ENCODE measurements at places on chromosomes 6 and 20. TPM values are rescaled to one million over a fixed set of nuclear protein-coding genes. Genes with fewer than 3 reads are reported as not detected.

GRCh38 chr6:107657755-107658461 is 166.2 kb downstream of the SCML4 start:
- H3K36me3 ChIP-seq, result no peaks in the 10 kb centered on the region
- peaks cover 19% of the 10 kb centered on the region for H3K4me1 ChIP-seq
- H3K27me3 ChIP-seq, result no peaks in the 10 kb centered on the region
- peak overlapping the region; percentile 25 for H3K27ac ChIP-seq
- peak; percentile 79 for DNase-seq
- H3K4me3 ChIP-seq, result no peak overlapping the region

DNA sequence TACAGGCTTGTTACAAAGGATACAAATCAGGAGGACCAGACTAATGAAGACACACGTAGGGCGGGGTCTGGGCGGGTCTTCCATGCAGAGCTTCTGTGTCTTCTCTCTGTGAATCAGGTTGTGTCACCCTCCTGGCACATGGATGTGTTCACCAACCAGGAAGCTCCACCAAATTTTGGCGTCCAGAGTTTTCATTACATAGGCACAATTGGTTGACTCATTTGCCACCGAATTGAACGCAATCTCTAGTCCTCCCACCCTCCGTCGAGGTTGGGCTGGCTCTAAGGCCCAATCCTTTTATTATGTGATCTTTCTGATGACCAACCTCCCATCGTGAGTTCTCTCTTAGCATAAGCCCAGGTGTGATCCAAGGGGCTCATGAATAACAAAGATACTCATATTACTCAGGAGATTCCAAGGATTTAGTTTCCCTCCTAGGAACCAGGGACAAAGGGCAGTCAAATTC is 36.3 kb upstream of the DDR1 start:
- no peak for DNase-seq
- no peaks in the 10 kb centered on the region for H3K36me3 ChIP-seq
- H3K4me1 ChIP-seq, result peaks cover 8% of the 10 kb centered on the region
- H3K27ac ChIP-seq, result no peak overlapping the region

- no peak for DNase-seq
- H3K4me3 ChIP-seq, result no peak overlapping the region
Measured at GRCh38 chr20:61439251-61439650, 187.2 kb downstream of the CDH4 start.

GRCh38 chr6:67231092-67231491 is 1404.0 kb upstream of the ADGRB3 start:
- no peak overlapping the region for H3K4me3 ChIP-seq
- DNase-seq, result no peak
- H3K4me1 ChIP-seq, result no peaks in the 10 kb centered on the region
- H3K27ac ChIP-seq, result no peak overlapping the region

GRCh38 chr6:82080767-82081166 is 166.8 kb downstream of the IBTK start:
- H3K27me3 ChIP-seq, result no peaks in the 10 kb centered on the region
- H3K27ac ChIP-seq, result no peak overlapping the region
- DNase-seq, result no peak
- no peak overlapping the region for H3K4me3 ChIP-seq

Gene SYNCRIP
- 88.3 TPM for total RNA-seq

GRCh38 chr6:108714766-108715414 is 133.3 kb upstream of the ARMC2 start:
- no peaks in the 10 kb centered on the region for H3K36me3 ChIP-seq
- no peak for DNase-seq
- no peak overlapping the region for H3K4me3 ChIP-seq
- H3K4me1 ChIP-seq, result peaks cover 27% of the 10 kb centered on the region
- no peaks in the 10 kb centered on the region for H3K27me3 ChIP-seq
- peak overlapping the region; percentile 36 for H3K27ac ChIP-seq

DNA sequence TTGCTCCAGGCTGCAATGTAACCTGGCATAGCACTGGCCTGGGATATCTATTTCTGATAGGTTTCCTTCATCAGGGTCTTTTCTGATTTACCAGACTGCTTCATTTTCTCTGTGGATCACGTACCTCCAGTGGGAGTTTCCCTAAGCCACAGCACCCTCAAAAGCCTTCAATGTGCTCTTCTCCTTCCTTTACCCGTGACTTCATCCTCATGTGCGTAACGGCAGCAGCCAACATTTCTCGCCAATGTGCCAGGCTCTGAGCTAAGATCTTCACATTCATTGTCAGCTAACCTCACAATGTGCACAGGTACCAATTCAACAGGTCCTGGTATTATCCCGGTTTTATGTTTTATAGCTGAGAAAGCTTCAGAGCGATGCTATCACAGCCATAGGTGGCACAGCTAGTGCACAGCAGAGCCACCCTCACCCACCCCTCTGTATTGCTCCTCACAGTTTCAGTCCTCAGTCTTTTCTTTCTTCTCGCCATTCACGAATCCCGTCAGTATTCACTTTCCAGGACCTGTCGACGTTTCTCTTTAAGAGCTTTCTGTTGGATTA is 58.2 kb downstream of the TNFAIP3 start:
- DNase-seq, result no peak
- no peak overlapping the region for H3K4me3 ChIP-seq
- no peak overlapping the region for H3K27ac ChIP-seq
- H3K27me3 ChIP-seq, result no peaks in the 10 kb centered on the region
- H3K4me1 ChIP-seq, result peaks cover 13% of the 10 kb centered on the region
- H3K36me3 ChIP-seq, result no peaks in the 10 kb centered on the region

Gene PDE10A
- total RNA-seq, result 6.0 TPM

Gene RIMS4
- 3.2 TPM for total RNA-seq

Gene ULBP3
- 3.8 TPM for total RNA-seq

- H3K27ac ChIP-seq, result no peak overlapping the region
- H3K4me3 ChIP-seq, result no peak overlapping the region
- DNase-seq, result no peak
- no peaks in the 10 kb centered on the region for H3K27me3 ChIP-seq
- H3K36me3 ChIP-seq, result peaks cover 20% of the 10 kb centered on the region
Measured at GRCh38 chr6:127971945-127972391, 71.1 kb upstream of the THEMIS start.

Gene HLA-DQA1
- total RNA-seq, result 111 TPM

Gene RNF8
- 17.6 TPM for total RNA-seq

Gene ZNF334
- total RNA-seq, result 3.0 TPM

GRCh38 chr20:6007529-6008103 is 46.2 kb downstream of the LRRN4 start:
- H3K36me3 ChIP-seq, result peaks cover 29% of the 10 kb centered on the region
- peak overlapping the region; percentile 78 for H3K4me3 ChIP-seq
- no peaks in the 10 kb centered on the region for H3K27me3 ChIP-seq
- H3K4me1 ChIP-seq, result peaks cover 32% of the 10 kb centered on the region
- H3K27ac ChIP-seq, result peak overlapping the region; percentile 82

Gene RAET1L
- not detected for total RNA-seq

DNA sequence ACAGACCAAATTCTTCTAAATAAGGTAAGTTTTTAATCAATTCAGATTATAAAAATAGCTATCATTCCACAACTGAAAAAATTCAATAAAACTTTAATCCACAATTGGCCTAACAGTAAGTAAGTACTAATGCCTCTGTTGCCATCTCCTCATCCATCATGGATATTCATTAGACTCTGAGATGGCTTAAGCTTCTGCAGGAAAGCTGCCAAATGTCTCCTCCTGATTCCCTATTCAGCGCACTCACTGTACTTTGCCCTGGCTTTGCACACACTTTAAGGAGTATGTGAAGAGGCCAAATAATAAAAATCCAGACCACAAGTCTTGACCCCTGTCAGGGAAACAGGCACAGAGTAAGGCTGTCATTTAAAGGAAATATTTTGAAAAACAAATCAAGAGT is 23.6 kb downstream of the PGM3 start:
- H3K36me3 ChIP-seq, result peaks cover 99% of the 10 kb centered on the region
- no peak overlapping the region for H3K4me3 ChIP-seq
- no peak for DNase-seq
- H3K27ac ChIP-seq, result no peak overlapping the region
- no peaks in the 10 kb centered on the region for H3K4me1 ChIP-seq

DNA sequence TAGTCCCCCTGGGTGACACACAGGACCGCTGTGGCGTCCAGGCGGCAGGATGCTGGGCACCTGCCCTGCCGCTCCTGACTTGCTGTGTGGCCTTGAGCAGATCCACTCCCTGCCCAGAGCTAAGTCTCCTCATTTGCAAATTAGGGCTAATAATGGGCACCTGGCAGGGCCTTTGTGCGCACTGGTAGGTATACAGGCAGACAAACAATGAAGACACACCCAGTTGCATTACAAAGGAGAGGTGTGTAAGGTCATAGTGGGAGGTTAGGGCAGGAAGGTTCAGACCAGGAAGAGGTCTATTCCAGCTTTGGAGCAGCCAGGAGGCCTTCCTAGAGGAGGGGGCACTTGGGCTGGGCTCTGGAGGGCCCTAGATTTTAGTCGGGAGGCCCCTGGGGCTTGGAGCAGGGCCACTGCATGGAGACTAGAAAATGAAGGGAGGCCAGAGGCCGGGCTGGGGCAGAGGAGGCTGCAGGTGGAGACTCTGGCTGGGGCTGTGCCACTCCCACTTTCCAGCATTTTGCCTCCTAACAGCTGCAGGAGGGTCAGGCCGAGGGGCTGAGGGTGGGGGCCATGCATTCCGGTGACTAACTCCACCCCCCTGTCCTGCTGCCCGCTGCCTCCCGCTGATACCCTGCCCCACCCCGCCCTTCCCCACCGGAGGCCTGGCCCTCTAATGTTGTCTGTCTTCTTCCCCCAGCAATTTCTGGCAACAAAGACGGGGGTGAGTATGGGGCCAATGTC is 28.5 kb downstream of the MYH7B start:
- H3K27ac ChIP-seq, result no peak overlapping the region
- DNase-seq, result no peak
- no peaks in the 10 kb centered on the region for H3K4me1 ChIP-seq
- peaks cover 20% of the 10 kb centered on the region for H3K27me3 ChIP-seq
- no peaks in the 10 kb centered on the region for H3K36me3 ChIP-seq

Gene TAAR6
- not detected for total RNA-seq

DNA sequence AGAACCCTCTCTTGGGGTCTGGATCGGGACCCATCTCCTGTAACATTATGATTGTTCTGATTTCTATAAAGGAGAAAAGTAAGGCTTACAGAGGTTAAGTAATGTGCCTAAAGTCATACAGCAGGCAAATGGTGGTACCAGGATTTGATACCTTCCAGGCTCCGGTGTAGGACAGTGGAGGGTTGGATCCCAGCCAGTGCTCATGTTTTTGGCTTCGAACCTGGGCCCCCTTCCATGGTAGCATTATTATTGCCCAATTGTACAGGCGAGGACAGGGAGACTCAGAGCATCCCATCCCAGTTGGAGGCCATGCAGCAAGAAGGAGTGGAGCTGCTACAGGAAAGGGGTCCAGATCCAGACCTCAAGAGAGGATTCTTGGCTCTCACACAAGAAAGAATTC is 202.7 kb downstream of the TFAP2C start:
- no peak overlapping the region for H3K27ac ChIP-seq
- H3K36me3 ChIP-seq, result no peaks in the 10 kb centered on the region
- no peaks in the 10 kb centered on the region for H3K4me1 ChIP-seq

- DNase-seq, result peak; percentile 72
- no peaks in the 10 kb centered on the region for H3K27me3 ChIP-seq
- H3K36me3 ChIP-seq, result no peaks in the 10 kb centered on the region
- H3K4me3 ChIP-seq, result no peak overlapping the region
Measured at GRCh38 chr20:50724851-50725723, 6.3 kb upstream of the PARD6B start.

Gene TFAP2B
- total RNA-seq, result not detected

DNA sequence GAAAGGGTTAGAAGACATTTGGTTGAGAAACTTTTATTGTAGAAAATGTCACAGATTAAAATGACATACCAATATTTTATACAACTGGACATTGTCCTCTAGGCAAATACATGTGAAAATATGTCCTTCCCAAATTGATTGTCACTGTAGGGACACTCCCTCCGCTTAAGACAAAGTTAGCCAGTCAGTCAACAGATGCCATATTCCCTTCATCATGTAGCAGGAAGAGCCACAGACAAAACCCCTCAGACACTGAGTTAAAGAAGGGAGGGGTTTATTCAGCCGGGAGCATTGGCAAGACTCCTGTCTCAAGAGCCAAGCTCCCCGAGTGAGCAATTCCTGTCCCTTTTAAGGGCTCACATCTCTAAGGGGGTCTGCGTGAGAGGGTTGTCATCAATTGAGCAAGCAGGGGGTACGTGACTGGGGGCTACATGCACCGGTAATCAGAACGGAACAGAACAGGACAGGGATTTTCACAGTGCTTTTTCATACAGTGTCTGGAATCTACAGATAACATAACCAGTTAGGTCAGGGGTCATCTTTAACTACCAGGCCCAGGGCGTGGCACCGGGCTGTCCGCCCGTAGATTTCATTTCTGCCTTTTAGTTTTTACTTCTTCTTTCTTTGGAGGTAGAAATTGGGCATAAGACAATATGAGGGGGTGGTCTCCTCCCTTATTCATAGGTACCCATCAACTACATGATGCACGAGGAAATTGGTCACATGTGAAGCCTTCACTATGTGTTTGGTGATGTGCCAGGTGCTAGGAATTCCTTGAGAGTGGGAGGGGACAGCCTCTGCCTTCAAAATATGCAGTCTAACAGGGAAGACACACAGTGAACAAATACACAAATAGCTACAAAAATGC is 155.7 kb upstream of the CDYL start:
- DNase-seq, result no peak
- H3K27ac ChIP-seq, result no peak overlapping the region
- H3K4me3 ChIP-seq, result no peak overlapping the region
- H3K36me3 ChIP-seq, result no peaks in the 10 kb centered on the region
- no peaks in the 10 kb centered on the region for H3K4me1 ChIP-seq

- no peaks in the 10 kb centered on the region for H3K27me3 ChIP-seq
- peak; percentile 83 for DNase-seq
- no peak overlapping the region for H3K4me3 ChIP-seq
- H3K36me3 ChIP-seq, result peaks cover 11% of the 10 kb centered on the region
- H3K27ac ChIP-seq, result no peak overlapping the region
Measured at GRCh38 chr6:32933661-32934085, 7.2 kb downstream of the HLA-DMB start.

Gene PRDM13
- total RNA-seq, result not detected

Gene TRIM15
- total RNA-seq, result not detected

DNA sequence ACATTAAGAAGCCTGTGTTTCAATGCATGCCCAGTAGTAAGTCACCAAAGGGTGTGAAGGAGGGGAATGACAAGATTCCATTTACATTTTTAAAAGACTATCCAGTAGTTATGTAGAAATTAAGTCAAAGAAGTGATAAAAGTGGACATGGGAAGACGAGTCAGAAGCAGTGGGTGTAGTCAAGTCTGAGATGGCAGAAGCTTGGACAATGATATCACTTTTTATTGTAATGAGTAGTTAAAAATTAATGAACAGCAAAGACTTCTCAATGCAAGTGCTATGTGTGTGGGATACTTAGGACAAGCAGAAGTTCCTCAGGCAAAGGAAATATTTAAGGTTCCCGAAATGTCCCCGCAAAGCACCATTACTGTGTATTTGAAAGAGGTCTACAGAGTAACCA is 156.0 kb downstream of the DST start:
- DNase-seq, result no peak
- no peak overlapping the region for H3K27ac ChIP-seq
- peaks cover 73% of the 10 kb centered on the region for H3K36me3 ChIP-seq
- H3K27me3 ChIP-seq, result no peaks in the 10 kb centered on the region
- no peaks in the 10 kb centered on the region for H3K4me1 ChIP-seq
- no peak overlapping the region for H3K4me3 ChIP-seq

GRCh38 chr6:27889628-27890444 is 22.4 kb downstream of the OR2B2 start:
- H3K27ac ChIP-seq, result no peak overlapping the region
- H3K4me1 ChIP-seq, result peaks cover 23% of the 10 kb centered on the region
- peaks cover 35% of the 10 kb centered on the region for H3K27me3 ChIP-seq

Gene TASP1
- total RNA-seq, result 17.1 TPM
